ENCODE measurements at places on chromosomes 3 and 15.

GRCh38 chr3:187798126-187798525 is 52.9 kb upstream of the BCL6 start:
- no peak for DNase-seq

DNA sequence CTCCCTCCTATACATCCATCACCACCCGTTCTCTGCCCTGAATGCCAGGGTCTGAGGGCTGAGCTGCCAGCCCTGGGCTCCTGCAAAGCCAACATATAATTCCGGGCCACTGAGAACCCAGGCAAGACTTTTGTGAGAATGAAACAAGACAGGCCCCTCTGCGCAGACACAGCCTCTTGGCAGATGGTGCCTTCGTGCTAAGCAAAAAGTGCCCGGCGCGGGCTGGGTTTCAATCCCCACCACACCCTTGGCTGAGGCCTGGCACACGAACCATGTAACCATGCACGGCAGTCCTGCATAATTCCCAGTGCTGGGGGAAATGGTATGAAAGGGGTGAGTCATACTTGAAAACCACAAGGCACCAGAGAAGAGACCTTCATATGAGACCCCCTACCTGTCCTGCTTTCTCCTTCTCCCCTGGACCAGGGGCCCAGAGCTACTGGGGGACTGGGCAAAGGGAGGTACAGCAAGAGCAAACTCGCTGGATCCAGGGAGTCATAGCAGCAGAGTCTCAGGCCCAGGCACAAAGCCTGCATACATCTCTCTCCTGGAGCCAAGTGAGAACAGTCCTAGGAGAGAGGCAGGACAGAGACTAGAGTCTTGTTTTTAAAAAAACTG is 26.1 kb upstream of the LOXL1 start:
- DNase-seq = no peak

GRCh38 chr3:31312400-31312799 is 220.3 kb upstream of the STT3B start:
- DNase-seq = no peak

DNA sequence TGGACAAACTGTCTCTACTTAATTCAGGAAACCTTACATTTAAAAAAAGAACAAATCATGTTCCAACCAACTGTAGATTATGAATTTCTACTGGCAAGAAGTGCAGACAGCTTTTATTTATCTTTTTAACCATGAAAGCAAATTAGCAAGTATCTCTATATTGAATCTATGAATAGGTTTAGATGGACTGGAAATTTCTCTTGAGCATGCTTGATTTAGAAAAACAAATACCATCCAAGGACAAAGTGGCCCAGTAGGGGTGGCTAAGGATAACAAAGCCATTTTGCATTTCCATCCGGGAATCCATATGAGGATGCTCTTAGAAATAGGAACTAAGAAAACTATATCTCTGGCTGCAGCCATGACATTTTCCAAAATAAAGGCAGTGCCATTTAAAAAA is 150.6 kb downstream of the KCNMB2 start:
- no peak for DNase-seq

DNA sequence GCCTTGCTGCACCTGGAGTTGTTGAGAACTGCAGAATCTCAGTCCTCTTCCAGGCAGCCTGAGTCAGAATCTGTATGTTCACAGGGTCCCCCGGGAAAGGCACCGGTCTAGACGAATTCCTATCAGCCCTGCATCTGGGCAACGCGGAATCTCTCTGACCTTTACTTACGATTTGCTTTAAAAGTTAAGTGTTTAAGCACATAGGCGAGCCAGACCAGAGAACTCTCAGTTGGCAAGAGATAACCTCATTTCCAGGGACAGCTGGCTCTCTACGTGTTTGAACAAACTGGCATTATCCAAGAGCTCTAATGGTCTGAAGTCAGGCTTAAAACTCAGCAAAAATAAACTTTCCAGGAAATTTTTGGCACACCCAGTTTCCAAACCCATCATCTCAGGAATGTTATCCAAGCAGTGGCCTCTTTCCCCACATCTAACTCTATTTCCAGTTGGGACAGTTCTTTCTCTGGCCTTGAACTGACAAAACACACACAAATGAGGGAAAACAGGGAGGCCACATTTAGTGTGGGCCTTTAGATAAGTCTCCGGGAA is 53.4 kb downstream of the HES1 start:
- no peak for DNase-seq

DNA sequence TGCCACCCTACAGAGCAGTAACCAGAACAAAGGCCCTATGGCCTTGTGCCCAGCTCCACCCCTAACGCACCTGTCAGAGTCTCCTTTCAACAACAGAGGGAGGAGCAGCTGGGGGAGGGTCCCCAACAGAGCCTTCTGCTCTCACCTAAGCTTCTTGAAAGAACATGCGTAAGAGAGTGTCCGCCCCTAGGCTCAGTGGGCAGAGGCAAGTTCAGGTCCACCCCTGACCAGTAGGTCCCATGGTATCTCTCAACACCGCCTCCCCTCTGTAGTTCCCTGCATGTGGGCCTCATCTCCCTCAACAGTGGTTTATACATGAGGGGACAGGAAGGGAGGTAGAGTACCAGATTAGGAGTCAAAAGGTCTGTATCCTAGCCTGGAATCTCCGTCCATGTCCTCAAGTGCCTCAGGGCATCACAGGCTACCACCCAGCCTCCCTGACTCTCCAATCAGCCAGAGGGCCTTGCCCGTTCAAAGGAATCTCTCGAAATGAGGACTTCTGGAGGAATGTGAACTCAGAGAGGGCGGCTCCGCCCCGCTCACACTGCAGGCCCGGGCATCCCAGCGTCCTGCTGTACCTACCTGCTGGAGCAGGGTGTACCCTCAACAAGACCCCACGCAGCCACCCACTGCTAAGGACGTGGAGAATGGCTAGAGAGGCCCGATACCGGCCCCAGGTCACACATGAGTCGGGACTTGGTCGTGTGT is 680 bp downstream of the POC1A start:
- DNase-seq = peak; percentile 58

- DNase-seq = no peak
These were observed 19.0 kb downstream of the MESD start for GRCh38 chr15:80970658-80971057.

GRCh38 chr3:99627062-99627826 is 11.2 kb upstream of the COL8A1 start:
- DNase-seq = peak; percentile 47

GRCh38 chr15:66805202-66805885 is 103.3 kb downstream of the SMAD6 start:
- no peak for DNase-seq

- DNase-seq = no peak
These were observed 75.4 kb downstream of the UMPS start for GRCh38 chr3:124805671-124806070.

DNA sequence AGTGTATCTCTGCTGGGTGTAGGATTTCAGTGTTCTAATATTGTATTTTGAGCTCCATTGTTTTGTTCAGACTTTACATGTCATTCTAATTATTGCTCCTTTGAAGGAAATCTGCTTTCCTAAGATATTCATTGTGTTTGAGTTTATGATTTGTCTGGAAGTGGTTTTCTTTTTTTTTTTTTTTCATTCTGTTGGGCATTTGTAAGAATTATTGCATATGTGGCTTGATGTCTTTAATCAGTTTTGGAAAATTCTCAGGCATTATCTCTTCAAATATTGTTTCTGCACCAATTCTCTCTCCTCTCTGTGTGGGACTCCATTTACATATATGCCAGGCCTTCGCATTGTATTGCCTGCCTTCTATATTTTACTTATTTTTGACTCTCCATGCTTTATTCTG is 65.8 kb upstream of the RNU6-1 start:
- no peak for DNase-seq

- DNase-seq = peak; percentile 71
These were observed 24.9 kb upstream of the GATM start for GRCh38 chr15:45402955-45403877.

- DNase-seq = peak; percentile 96
These were observed 190.0 kb downstream of the PLCH1 start for GRCh38 chr3:155554777-155555451.

DNA sequence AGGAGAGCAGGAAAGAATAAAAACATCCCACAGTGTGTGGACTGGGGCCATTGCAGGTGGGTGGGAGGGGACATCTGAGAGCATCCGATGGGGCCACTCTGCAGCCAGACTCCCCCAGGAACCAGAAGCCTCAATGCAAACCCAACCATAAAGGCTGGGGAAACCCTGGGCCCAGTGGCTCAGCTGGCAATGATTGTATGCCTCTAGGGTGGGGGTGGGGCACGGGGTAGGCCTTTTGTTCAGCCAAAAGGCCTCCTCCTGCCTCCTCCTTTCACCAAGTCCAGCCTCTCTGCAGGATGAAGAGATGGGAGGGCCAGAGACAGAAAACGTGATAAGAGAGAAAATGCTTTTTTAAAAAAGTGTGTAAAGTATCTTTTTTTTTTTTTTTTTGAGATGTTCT is 45.5 kb upstream of the HERC1 start:
- no peak for DNase-seq

- no peak for DNase-seq
These were observed 128.0 kb downstream of the ATP8B4 start for GRCh38 chr15:49990835-49991545.

DNA sequence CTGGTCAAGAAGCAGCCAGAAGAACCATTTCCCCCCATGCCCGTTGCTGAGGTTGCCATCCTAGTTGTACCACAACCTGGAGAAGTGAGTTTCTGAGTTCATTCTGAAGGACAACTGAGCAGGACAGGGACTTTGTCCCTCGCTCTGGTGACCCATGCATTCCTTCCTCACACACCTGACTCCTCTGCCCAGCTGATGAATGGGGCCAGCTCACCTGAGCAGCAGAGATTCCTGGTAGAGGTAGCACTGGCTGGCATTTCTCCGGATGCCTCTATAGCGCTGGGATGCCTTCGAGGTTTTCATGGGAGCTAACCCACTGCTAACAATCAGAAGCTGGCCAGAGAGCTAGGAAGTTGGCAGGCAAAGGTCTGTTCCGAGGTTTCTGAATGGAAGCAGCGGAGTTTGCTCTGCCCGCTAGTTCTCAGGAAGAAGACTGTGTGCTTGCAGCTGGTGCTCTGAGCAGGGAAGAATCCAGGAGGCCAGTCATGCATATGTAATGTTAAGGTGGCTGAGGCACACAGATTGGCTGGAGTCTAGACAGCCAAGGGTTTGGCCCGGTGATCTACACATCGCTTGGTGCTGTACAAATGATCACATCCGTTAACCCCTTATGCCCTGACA is at the start of gene TMC3:
Gene TMC3, minus strand, starts transcription at position 439 of the 621 bp plus-strand sequence. Its CDS starts 136 bp downstream, at position 303.
- peak; percentile 75 for DNase-seq

- no peak for DNase-seq
These were observed 104.3 kb upstream of the MRPS22 start for GRCh38 chr3:139239550-139239949.

DNA sequence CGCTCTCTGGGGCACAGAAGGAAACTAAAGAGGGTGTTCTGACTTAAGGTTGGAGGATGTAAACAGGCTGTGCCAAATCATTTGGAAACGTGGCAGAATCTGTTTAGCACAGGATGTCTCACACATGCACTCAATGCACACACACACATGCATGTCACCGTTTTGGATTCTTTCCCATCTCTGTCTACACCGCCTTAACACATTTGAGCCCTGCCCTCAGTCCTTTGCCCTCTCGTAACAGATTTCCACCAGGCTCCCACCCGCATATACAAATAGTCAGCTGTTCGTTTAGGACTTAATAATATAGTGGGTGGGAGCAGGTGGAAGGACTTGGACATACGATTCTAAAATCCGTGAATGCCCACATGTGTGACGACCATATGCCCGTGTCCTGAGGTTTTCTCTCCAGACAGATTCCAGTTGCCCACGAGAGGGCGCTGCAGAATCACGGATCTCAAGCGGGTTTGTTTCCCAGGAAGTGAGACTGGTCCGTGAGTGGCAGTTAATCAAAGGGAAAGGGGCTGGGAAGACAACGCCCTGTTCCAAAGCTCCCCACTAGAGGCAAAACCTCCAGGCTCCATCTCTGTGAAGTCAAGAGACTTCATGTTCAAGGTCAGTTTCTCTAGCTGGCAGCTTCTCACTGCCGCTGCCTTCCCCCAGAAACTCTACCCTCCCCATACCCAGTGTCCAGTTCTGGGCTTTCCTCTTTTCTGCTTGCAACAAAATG is 44.5 kb downstream of the NOX5 start:
- peak; percentile 86 for DNase-seq

DNA sequence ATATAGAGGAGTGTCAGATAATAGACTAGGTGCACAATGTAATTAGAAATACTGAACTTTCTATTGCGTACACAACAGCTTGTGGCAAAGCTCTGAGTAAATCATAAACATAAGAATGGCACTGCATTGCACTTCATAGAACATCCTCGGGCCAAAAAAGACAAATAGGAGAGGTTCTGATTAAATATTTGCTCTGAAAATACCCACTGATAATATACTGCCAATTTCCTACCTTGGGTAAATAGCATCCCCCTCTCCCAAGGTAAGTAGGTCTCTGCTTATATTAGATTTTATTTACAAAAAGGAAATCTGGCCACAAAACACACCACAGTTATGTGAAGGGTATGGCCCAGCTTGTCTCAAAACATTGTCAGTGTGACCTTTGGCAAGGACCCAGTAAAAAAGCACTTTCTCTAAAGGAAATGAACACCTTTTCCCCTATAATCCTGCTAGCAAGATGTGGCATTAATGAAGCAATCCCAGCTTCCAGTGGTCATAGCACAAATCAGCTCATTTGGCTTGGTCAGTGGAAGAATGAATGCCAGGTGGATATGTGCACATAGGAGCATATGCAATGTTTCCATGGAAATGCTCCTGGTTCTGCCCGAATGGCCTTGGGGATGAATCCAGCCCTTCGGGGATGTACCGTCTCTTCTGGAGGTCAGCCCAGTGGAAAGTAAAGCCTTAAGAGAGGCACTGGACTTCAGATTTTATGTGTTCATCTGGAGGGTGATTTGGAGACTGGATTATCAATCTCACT is 315.9 kb downstream of the LSAMP start:
- DNase-seq = no peak

GRCh38 chr3:143786219-143787191 is 61.8 kb downstream of the SLC9A9 start:
- DNase-seq = no peak

DNA sequence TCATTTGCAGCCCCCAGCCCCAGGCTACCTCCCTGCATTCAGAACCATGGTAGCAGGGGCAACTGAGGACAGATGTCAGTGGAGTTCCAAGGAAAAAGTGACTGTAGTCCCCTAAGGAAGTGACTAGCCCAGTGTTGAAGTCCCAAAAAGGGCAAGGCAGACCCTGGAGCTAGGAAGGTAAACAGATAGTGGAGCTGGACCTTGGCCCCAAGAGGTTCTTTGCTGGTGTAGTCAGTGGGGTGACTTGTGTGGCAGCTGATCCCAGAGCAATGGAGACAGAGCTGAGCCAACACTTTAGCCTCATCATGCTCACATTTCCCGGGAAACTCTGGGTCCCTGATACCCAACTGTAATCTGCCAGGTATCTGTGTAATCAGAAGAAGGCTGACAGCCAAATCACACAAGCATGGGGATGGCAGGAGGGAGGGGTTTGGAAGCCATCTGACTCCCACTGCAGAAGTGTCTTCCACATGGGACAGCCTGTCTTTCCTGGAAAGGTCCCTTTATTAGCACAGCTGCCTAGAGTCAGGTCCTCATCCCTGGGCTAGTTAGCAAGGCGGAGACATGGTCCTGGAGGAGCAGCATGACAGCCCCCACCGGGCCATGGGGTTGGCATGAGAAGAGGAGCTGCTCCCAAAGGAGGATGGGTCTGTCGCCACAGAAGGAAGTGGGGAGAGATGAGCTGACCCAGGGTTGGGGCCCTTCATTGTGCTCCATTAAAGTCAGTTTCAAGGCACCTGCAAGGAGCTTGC is 39.8 kb downstream of the PXYLP1 start:
- no peak for DNase-seq

GRCh38 chr15:98977441-98977840 is 30.2 kb downstream of the PGPEP1L start:
- no peak for DNase-seq

All from kidney tubule cell (primary cell).